Fibroblast of gingiva (primary cell): ENCODE measurements at places on chromosomes 5 and 9.

DNA sequence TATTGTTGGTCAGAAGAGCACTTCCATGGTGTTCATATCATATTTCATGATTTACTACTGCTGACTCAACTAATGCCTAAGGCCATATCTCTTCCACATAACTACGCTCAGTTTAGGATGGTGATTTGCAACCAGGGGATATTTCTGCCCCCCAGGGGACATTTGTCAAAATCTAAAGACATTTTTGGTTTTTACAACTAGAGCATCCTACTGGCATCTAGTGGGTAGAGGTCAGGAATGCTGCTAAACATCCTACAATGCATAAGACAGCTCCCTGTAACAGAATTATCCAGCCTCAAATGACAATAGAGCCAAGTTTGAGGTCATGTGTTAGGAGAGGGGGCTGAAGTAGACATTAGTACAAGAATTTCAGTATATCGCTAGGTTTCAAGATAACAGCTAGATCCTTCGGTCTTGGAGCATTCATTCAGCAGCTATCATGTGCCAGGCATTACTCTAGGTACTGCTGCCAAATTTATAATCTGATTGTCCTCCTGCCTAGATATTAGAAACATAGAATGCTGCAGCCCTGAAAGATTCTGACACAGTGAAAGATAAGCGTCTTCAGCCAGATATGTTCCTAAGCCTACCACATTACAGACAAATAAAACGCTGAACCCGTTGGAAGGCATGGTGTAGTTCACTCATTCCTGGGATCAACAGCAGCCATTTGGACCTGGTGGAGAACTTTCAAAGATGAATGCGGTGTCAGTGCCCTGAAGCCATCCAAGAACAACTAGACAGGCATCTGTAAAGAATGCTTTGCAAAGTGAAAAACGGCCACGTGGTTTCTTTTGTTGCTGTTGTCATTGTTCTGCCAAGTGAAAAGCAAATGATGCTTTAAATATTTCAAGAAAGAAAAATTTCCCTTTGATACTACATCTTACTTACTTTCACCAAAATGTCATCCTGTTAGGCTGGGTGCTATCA lies 55.5 kb upstream of the FST start:
- peak; percentile 36 for DNase-seq

DNA sequence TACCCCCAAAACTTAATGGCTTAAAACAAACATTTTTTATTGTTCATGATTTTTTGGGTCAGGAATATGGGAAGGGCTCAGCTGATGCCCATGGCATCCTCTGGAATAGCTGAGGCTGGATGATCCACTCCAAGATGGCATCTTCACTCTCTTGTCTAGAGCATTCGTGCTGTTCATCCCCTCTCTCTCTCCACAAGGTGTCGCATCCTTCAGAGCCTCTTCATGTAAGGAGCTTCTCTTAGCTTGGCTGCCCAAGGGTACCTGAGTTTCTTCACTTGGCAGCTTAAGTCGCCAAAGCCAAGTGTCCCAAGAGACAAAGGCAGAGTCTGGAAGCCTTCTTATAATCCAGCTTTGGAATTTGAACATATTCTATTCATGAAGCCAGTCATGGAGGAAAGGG lies 294.7 kb downstream of the CHSY3 start:
- peak; percentile 22 for DNase-seq

DNA sequence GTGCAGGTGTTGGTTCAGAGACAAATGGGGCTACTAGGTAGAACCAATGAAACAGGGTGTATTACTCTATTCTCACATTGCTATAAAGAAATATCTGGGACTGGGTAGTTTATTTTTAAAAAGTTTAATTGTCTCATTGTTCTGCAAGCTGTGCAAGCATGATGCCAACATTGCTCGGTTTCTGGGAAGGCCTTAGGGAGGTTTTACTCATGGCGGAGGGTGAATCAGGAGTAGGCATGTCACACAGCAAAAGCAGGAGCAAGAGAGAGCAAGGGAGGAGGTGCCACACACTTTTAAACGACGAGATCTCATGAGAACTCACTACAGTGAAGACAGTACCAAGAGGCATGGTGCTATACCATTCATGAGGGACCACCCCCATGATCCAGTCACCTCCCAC lies 134.6 kb downstream of the PIK3R1 start:
- no peak for DNase-seq

DNA sequence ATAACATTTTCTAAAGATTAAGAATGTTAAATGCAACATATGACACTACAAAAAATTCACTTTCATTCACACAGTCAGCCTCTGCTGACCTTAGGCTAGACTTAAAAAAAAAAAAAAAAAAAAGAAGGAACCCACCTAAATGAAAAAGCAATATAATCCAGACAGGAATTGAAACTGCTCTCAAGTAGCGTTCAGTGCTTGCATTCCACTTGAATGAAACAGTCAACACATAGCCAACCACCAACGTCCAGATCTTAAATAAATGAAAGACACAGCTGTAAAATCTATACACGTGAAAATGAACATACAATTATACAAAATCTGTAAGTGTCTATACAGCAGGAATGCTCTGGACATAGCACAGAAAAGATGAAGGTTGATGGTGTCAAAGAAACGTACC lies 11.4 kb downstream of the TMEM245 start:
- no peak for DNase-seq

- DNase-seq = peak; percentile 77
These were observed 12.5 kb downstream of the STC2 start for GRCh38 chr5:173315495-173316338.

DNA sequence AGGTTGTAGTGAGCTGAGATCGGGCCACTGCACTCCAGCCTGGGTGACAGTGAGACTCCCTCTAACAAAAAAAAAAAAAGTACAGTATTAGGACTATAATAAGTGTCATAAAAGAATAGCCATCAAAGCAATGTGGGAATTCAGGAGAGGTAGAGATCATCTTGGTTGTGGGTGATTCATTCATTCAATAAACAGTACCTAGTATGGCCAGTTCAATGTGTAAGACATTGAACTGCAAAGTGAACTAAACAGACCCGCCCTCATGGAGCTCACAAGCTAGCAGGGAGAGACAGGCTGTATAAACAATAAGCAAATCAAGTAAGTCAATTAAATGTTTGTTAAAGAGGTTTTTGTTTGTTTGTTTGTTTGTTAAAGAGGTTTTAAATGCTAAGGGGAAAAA lies 146.1 kb upstream of the RANBP3L start:
- no peak for DNase-seq

GRCh38 chr9:123089790-123090189 lies 56.3 kb downstream of the GPR21 start:
- DNase-seq = no peak

- no peak for DNase-seq
These were observed 4.8 kb downstream of the ELL2 start for GRCh38 chr5:95956900-95957293.

- DNase-seq = no peak
These were observed 38.4 kb downstream of the PRKACG start for GRCh38 chr9:68975365-68976043.

DNA sequence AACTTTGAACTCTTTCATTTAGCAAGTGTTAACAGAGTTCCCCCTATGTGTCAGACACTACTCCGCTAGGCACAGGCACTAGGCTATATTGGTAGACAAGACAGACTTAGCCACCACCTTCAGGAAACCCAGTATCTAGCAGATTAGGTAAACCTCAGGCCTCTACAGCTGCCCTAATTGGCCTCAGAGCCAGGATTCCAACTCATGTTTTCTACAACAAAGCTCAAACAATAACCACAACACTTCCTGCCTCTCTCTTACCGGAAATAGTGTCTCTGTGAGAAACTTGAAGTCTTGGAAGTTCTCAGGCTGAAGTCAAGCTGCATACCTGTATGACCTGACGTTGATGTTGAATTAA lies 116.6 kb upstream of the SLC44A1 start:
- no peak for DNase-seq

GRCh38 chr5:33927685-33928084 lies 8.5 kb upstream of the RXFP3 start:
- DNase-seq = no peak

DNA sequence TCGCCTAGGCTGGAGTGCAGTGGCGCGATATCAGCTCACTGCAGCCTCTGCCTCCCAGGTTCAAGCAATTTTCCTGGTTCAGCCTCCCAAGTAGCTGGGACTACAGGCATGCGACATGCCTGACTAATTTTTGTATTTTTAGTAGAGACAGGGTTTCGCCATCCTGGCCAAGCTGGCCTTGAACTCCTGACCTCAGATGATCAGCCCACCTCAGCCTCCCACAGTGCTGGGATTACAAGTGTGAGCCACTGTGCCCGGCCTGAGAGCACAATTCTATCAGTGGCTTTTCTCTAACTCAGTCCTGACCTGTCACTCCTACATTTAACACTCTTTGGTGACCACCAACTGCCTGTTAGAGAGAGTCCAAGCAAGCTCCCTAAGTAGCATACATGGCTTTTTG lies 82.7 kb upstream of the SPOCK1 start:
- no peak for DNase-seq
